ENCODE measurements at places on chromosomes 11 and 22.

DNA sequence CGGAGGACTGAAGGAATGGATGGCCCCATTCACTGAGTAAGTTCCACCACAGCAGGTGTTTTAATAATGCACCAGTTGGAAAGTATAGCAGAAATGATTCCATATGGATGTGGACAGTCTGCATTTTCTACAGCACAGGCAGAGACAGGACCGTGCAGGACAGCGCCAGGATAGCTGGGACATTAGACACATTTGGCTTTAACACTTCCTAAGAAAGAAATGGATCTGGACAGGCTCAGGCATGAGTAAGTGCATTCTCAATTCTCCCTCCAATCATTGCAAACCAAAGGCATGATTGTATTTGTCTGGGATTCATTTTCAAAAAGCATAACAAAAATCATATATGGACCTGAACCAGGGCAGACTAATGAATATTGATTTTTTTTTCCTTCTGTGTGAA lies 233.0 kb upstream of the POU2AF2 start:
- no peak for DNase-seq

- DNase-seq, result no peak
Observed at GRCh38 chr11:72848846-72849466, 34.7 kb downstream of the ATG16L2 start.

- no peak for DNase-seq
Observed at GRCh38 chr11:16191212-16191867, 165.0 kb downstream of the SOX6 start.

DNA sequence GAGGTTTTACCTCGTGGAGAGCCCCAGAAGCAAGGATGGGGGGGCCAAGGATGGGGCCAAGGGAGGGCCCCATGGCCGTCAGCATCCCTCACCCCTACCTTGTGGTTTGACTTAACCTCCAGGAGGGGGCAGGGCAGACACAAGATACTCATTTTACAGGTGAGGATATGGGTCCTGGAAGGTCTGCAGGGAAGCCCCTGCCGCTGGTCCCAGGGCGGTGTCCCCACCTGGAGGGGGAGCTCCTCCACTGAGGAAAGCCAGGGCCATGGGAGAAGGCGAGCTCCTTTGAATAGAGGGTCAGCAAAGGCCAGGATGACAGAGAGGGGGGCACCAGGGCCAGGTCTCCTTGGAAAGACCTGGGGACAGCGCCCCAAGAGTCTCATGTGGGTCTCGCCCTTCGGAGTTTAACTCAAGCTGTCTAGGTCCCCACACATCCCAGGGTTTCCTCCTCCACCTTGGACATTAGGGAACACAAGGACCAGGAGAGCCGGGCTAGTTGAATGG lies 5.9 kb upstream of the ADORA2A start:
- no peak for DNase-seq

Data from left forelimb (tissue), 1 donor.